ENCODE measurements at places on chromosomes 3 and 15.

DNA sequence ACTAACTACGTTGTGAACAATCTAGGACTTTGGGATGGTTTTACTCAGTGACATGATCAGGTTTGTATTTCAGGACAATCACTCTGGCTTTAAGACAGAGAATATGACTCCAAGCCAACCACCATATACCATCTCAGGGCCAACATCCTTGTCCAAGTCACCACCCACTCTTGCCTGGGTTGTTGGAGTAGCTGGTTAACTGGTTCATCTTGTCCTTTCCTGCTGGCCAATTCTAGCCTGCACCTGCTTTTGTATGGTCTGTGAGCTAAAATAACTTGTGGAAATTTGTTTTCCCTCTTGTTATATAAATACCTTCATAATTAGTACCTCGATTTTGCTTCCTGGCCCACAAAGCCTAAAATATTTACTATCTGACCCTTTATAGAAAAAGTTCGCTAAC is 306.8 kb upstream of the STT3B start:
- no peak for DNase-seq

- no peak for DNase-seq
Observed at GRCh38 chr15:85137489-85138168, 156.0 kb downstream of the PDE8A start.

DNA sequence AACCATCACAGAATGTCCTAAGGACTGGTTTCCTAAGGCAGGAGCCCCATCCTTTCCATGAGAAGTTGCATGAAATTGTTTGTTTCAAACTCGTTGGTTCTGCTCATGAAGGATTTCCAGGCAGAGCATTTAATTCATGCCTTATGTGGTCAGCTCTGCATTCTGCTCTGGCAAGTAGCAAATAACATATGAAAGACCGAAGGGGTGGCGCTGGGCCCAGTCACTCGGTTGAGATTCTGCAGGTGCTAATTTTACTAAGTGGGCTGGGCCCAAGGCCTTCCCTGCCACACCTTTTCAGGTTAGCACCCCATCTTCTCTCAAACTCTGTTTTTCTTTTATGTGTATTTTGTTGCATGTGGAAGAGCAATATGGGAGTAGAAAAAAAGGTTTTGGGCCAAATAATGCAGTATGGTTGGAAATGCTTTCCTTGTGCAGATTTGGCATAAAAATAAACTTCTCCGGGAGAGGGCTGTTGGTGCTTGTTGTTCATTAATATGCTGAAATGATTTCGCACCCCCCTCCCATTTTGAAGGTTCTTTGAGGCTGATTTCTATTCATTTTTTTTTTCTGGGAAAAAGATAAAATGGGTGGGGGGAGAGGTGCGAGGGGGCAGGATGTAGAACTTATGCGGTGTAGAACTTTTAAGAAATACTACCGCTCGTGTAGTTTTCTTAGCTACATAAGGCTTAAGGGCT is 182.9 kb upstream of the FEZF2 start:
- DNase-seq, result no peak

GRCh38 chr15:68593828-68594532 is 15.2 kb downstream of the CORO2B start:
- DNase-seq, result no peak

GRCh38 chr3:62631488-62631887 is 243.7 kb downstream of the CADPS start:
- no peak for DNase-seq

- DNase-seq, result no peak
Observed at GRCh38 chr3:48548126-48548525, 8.5 kb downstream of the PFKFB4 start.

DNA sequence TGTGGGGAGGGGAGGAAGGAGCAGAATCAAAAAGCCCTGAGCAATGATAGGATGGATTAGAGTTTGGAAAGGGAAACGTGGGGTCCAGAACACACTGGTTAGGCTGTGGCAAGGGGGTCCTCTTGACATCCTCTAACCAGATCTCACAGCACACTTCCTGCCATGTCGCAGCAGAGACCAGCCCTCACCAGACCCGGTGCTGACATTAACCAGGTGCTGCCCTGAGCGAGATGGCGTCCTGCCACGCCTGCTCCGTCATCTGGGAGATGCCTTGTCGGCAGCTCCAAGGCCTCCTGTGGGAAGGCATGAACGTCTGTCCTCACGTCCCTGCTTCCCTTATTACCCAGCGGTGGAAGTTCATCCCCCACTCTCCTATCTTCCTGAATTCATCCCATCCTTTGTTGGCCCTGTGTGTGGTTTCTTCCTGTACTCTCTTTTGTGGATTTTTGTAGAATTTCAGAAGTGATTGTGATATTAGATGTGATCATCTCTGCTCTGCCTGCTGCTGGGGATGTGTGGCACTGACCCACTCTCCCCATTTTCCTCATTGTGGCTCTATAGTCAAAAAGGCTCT is 29.4 kb upstream of the MYZAP start:
- no peak for DNase-seq

DNA sequence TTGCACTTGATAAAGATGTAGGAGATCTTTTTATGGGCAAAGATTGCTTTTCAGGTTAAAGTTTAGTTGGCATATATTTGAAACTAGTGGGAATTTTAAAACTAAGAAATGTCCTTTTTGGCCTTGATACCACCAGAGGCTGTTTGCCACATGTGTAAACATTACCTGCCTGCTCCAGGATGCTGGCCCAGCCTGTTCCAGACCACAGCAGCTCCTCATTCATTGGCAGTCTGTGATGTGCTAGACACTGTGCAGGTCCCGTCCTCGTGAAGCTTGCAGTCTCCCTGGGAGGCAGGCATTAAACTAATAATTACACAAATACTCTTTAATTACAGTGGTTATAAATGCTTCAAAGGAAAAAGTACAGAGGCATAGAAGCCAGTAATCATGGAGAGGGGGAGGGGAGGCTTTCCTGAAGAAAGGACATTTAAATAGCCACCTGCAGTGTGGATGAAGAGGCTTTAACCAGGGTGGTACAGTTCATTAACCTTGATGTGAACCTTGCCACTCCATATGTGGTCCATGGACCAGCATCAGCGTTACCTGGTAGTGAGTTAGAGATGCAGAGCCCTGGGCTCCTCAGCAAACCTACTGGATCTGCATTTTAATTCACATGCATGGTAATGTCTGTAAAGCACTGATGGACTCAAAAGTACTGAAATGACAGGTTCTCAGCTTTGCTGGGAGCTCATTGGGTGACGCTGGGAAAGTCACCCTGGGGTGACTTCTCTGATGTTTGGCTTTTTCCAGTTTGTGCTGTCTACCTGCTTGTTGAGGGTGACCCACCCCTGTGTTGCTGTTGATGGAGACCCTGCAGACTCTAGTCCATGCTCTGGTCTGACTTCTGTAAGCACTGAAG is 5.3 kb downstream of the ZNF710 start:
- DNase-seq, result no peak

DNA sequence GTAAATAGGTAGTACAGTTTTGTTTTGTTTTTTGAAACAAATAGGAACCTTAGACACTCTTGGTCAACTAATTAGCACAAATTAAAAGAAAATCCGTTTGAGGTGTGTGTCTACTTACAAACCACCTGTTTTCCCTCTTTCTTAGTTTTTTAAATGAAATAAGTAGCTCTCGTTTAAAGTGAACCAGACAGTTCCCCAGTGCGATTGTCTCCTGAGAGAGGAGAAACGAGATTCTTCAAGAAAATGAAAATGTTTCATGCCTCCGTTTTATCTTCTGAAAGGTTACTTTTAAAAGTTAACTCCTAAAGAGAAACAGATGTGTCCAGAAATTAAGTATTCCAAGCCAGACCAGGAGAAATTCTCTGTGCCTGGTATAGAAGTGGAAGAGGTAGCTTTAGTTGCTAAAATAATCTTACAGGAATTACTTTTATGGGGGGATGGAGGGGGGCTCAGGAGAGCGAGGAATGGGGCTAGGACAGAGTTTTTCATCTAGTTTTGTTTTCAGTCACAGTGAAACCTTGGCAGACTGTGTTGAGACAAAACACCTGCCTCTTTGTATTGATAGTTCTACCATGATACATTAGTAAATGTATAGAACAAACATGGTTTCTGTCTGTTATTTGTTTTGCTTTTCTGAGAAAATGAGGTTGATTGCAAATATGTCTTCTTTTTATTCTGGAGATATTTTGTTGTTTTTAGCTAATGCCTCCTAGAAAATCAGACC is 155.1 kb upstream of the CNTN4 start:
- DNase-seq, result no peak

DNA sequence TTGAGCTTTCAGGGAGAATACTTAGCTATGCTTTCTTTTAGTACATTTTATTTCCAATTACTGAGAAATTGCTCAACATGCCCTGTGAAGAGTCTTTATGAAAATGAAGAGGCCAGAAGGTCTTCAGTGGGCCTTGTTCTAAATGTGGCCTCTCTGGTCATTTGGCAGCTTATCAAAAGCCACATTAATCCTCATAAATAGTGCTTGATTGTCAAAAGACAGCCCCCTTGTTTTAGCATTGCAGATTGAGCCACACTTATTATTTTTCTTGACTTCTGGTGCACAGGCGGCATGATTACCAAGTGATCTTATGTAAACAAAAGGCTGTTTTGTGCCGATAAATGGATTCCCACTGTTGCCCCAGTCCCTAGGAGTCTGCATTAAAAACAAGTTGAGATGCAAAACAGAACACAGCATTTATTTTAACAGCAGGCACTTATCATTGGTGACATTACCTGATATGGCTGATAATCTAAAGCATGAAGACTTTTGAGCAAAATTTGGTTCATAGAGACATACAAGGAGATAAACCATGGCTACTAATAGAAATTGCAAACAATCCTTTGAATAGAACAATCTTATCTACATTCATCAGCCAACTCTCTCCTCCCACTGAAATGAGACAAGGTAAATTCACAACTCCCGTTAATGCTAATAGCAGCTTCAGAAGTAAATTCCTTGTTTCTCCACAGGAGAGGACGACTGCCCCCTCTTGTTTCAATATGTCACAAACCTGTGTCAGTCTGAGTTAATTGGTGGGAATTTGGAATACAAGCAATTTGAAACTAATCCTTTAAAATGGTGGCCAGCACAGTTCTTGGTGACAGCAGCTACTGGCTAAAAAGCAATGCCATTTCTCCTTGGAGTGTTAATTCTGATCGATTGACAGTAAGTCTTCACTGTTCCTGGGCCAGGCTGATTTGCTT is 194.3 kb downstream of the NSUN3 start:
- no peak for DNase-seq

GRCh38 chr3:52385157-52385556 is 59.7 kb downstream of the SEMA3G start:
- no peak for DNase-seq

GRCh38 chr3:170692720-170693119 is 106.8 kb upstream of the SLC7A14 start:
- DNase-seq, result no peak

DNA sequence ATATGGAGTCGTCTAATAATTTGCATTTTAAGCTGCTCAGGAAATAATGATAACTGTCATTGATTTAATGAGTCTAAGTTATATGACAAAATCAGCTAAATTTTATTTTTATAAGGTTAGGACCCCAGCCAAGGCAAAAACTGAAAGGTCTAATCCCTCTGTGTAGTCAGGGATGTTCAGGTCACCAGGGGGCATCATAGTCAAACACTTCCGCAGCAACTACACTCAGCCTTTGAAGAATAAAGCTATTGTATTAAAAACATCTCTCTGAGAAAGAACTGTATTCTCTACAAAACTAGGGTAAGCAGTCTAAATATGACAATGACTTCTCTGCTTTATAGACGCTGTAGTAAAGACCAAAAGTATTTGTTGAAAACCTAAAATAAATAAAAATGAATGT is 15.0 kb downstream of the INTS14 start:
- no peak for DNase-seq

- DNase-seq, result no peak
Observed at GRCh38 chr3:49445391-49445790, 16.3 kb upstream of the NICN1 start.

- no peak for DNase-seq
Observed at GRCh38 chr15:70063980-70064379, 33.7 kb downstream of the TLE3 start.

DNA sequence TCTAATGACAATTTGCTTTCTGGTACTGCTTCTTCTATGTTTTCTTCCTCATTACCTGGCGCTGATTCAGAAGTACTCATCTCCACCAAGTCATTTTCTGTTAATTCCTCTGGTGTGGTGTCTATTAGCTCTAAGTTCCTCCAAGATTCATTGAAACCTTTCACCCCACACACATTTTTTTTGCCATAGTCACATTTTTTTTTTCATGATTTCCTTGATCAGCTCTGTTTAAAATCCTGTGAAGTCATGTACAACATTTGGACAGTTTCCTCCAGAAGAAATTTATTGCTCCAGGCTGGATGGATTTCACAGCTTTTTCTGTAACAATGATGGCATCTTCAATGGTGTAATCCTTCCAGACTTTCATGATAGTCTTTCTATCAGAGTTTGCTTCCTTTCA is 243.2 kb upstream of the VEPH1 start:
- no peak for DNase-seq

- no peak for DNase-seq
Observed at GRCh38 chr3:115077501-115078250, 69.4 kb downstream of the ZBTB20 start.

- DNase-seq, result no peak
Observed at GRCh38 chr15:60338810-60339209, 59.0 kb downstream of the ANXA2 start.

- no peak for DNase-seq
Observed at GRCh38 chr15:66663664-66664063, 38.4 kb upstream of the SMAD6 start.

- DNase-seq, result no peak
Observed at GRCh38 chr3:71162221-71162620, 421.3 kb downstream of the FOXP1 start.

GRCh38 chr15:83709241-83709640 is 55.3 kb downstream of the ADAMTSL3 start:
- DNase-seq, result no peak

DNA sequence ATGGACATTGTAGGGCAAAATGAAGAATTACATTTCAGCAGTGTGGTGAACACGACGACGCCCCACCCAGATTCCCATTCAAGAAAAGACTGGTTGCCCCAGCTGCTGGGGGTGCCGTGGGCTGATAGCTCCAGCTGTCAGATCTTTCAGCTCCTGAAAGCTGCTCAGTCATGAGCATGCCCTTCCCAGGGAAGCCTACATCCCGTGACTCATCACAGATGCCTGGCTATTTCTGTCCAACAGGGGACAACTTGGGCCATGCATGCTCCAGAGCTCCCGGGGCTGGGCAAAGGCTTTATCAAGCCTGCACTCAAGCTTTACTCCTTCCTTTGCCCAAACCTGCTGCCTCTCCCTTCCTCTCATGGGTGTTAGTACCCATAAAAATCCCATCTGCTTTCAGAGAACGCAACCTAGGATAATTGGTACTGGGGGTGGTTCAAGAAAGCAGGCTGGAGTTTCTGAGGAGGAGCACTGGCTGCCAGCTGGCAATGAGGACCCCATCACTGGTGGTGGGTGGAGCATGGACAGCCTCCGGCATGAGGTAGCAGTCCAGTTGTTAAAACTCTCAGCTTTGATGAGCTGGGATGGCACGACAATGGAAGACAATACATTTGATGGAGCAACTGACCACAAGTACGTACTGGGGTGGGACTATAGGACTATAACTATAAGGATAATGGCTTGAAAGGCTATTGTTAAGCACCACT is 16.4 kb upstream of the ST8SIA2 start:
- peak; percentile 22 for DNase-seq
